ENCODE measurements at places on chromosomes 1 and 21.
A peak's percentile ranks its signal among the peaks of the same experiment; 100 is the strongest.

- peak; percentile 50 for DNase-seq
These were observed 21.2 kb downstream of the GBP2 start for GRCh38 chr1:89104687-89105086.

DNA sequence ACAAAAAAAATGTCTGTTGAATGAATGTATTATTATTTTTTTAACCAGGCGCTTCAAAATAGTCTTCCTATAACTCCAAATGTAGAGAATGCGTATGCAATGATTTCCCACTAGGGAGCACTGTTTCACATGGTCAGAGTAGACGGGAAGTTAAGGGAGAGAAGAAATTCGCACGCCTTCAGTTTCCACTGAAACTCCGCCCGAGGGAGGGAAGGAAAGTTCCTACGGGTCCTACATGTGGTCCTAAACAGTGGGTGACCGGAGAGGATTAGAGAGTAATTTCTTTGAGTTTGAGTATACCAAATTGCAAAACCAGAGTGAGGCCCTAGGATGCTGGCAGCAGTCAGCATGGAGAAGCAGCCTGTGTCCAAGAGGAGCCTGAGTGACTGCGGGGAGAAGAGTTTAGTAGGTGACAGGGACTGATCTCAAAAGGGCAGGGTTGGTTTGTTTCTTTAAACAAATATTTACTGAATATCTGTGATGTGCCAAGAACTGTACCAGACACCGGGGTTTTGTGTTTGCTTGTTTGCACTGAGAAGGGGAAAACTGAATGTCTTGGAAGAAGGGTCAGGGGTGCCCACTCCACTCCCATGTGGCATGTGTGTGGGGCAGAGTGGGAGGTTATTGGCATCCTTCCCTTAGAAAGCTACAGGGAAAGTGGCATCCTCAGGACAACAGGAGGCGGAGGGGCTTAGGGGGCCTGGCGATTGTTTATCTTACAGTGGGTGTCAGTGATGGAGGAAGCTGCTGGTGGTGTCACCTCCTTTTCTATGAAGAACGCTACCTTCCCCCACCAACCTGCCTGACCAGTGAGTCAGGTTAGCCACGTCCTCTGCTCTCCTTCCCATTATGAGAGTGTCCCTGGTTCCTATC, 22.8 kb downstream of the RNU5D-1 start:
- DNase-seq, result peak; percentile 46

DNA sequence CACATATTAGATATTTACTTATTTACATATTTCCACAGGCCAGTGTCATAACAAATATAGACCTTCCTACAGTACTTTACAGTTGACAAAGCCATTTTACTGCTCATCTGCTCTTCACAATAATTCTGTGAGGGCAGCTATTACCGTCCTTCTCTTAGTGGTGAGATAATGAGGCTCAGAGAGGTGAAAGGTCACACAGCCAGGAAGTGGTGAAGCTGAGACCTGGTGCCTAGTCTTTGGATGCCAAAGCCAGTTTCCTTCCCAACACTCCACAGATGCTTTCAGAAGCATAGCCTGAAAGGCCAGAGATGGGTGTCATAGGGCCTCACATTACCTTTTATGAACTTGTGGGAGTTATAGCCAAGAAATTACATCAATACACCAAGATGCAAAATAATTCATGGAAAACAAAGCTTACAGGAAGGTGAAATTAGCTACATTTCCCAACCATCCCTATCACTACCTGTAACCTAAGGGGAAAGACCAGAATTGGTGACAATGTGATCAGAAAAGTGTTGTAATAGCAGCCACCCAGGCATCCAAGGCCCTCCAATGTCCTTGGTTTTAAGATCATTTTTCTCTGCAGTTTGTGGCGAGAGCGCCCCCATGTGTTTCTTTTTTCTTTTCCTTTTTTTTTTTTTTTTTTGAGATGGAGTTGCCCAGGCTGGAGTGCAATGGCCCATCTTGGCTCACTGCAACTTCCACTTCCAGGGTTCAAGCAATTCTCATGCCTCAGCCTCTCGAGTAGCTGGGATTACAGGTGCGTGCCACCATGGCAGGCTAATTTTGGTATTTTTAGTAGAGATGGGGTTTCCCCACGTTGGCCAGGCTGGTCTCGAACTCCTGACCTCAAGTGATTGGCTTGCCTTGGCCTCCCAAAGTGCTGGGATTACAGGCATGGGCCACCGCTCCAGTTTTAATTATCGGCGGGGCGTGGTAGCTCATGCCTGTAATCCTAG, 26.5 kb upstream of the RPL11 start:
- peak; percentile 73 for DNase-seq

- DNase-seq, result no peak
These were observed 664 bp downstream of the BACE2 start for GRCh38 chr21:41168391-41169257.

DNA sequence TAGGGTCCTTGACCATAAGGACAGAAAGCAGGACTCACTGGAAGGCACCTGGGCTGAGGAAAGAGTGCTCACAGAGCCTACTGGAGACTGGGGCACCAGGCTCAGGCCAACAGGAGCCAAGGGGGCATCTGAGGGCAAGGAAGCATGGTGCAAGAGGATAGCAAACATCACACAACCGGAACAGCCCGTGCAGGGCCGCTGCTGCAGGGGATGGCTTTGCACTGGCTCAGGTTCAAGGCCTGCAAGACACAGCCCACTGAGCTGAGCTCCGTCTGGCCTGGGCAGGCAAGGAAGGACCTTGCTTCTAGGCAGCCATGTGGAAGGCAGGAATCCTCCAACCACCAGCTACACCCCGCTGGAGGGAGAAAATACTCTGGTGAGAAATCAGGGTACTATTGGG, 59.8 kb upstream of the KIF26B start:
- DNase-seq, result no peak

DNA sequence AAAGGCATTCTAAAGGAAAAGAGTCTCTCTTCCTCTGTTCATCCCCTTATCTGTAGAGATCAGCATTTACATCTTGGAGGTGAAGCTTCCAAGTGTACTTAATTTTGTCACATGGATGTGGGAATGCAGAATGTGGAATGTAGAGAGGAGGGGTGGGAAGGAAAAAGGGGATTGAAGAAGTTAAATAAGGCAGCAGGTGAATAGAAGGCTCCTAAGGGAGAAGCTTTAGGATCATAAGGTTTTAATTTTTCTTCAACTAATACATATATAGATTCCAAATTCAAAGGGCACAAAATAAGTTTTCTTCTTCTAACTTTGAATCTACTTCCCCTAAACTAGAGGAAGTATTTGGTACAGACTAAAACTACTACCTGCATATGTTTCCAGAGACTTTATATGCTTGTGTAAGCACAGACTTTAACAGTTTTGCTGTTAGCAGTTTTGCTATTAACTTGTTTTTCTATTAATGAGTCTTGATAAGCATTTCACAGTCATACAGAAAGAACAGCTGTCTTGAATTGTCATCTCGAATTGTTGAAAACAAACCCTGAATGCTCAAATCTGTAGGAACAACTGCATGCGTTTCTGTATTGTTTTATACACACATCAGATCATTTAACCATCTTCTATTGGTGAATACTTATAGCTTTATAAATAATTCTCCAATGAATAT, 12.7 kb downstream of the TENT5C start:
- DNase-seq, result no peak

GRCh38 chr1:234746798-234747196, 136.8 kb upstream of the IRF2BP2 start:
- DNase-seq, result peak; percentile 90

DNA sequence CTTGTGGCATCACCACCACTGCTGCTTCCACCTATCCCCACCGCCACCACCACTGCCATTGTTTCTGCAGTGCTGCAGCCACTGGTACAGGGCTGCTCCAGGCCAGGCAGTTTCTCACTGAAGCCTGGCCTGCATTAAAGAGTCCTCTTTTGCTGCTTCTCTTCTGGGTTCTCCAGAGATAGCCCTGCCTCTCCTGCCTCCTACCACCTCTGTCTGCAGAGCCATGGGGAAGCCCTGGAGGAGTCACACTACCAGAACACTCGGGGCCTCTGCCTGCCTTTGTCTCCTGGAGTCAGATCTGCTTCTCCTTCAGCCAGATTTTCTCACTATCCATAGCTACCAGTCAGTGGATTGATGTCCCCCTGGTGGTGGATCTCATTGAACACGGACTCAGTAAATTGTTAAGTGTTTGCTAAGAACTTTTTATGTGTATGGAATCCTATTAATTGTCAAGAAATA, 37.7 kb upstream of the DDAH1 start:
- DNase-seq, result peak; percentile 65
